Activated CD8-positive, alpha-beta memory T cell treated with anti-CD3 and anti-CD28 coated beads, Interleukin-2, amount 10 ng/mL, durations not matched to agents 7 days and 5 days (primary cell): ENCODE measurements at places on chromosomes 1 and 21.

DNA sequence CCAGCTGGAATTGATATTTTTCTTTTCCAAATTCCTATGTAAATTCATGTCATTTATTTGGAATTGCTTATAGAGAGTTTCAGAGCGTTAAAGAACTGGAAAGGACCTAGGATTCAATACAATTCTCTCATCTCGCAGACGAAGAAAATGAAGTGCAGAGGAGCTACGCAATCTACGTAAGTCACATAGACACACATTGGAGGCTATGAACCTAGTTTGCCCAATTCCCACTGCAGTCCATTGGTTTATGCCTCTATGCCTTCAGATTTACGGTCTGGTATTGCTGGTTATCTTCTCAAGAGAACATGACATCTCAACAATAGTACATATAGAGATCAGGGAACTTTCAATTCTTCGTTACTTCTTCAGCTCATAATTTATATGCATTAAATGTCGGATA, 971 bp upstream of the RNF2 start:
- H3K27ac ChIP-seq, result peak overlapping the region; percentile 75
- H3K4me1 ChIP-seq, result peaks cover 28% of the 10 kb centered on the region
- peaks cover 4% of the 10 kb centered on the region for H3K27me3 ChIP-seq
- H3K4me3 ChIP-seq, result peak overlapping the region; percentile 91

- no peak for DNase-seq
- no peaks in the 10 kb centered on the region for H3K36me3 ChIP-seq
- H3K4me1 ChIP-seq, result peaks cover 3% of the 10 kb centered on the region
- H3K27ac ChIP-seq, result no peak overlapping the region
Measured at GRCh38 chr1:53122201-53122885, 20.1 kb downstream of the SLC1A7 start.

- H3K36me3 ChIP-seq, result no peaks in the 10 kb centered on the region
- DNase-seq, result peak; percentile 49
- peak overlapping the region; percentile 82 for H3K4me3 ChIP-seq
- no peaks in the 10 kb centered on the region for H3K27me3 ChIP-seq
- H3K27ac ChIP-seq, result peak overlapping the region; percentile 97
- peaks cover 49% of the 10 kb centered on the region for H3K4me1 ChIP-seq
Measured at GRCh38 chr1:66246351-66247269, 287.3 kb upstream of the SGIP1 start.

GRCh38 chr1:215023155-215023832, 59.2 kb upstream of the KCNK2 start:
- H3K36me3 ChIP-seq, result no peaks in the 10 kb centered on the region
- no peaks in the 10 kb centered on the region for H3K27me3 ChIP-seq
- H3K4me3 ChIP-seq, result no peak overlapping the region
- no peaks in the 10 kb centered on the region for H3K4me1 ChIP-seq

DNA sequence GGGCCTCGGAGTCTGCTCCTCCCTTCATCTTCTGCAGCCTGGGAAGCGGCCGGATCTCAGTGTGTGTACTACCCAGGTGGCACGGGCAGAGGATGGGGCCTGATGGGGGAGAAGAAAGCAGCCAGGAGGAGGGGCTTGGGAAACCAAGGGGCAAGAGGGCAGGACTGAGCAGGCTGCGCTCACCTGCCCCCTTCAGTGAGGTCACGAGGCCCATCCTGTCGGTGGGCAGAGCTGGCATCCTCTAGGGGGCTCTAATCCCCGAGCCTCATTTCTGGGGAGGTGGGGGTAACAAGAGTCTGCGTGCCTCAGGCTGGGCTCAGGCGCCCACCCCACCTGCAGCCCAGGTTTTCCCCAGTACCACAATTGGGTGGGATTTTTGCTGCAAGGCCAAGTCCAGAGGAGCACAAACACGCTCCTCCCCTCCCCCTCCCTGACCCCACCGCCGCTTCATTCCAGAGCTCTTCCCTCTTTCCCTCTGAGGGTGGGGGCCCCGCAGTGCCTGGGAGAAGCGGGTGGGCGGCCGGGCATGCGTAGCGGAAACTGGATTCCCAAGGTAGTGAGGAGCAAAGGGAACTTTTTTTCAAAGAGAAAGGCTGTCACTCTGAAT, 1.8 kb upstream of the WNT3A start:
- no peak overlapping the region for H3K27ac ChIP-seq
- H3K4me3 ChIP-seq, result no peak overlapping the region
- H3K27me3 ChIP-seq, result peaks cover 58% of the 10 kb centered on the region
- no peaks in the 10 kb centered on the region for H3K36me3 ChIP-seq

DNA sequence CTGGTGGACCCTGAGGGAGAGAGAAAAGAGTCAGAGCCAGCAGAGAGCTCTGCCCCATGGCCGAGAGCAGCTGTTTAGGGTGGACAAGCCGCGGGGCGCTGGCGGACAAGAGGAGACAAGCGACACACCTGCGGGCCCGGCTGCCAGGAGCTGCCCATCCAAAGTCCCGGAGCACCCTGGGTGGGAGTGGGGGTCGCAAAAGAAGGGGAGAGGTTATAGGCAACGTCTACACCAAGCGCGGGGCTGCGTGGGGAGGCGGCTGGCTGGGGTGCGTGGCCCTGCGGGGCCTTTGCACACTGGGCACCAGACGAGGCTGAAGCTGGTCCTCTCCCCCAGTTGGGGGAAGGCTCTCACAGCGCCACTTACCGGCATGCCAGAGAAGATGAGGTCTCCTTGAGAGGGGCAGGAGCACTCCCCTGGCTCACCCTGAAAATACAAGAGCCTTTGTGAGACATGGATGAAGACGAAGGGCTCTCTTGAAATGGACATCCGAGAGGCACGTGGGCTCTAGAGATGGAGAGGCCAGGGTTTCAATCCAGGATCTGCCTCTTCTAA, 24.1 kb downstream of the COL16A1 start:
- DNase-seq, result no peak
- no peak overlapping the region for H3K4me3 ChIP-seq
- H3K27me3 ChIP-seq, result peaks cover 39% of the 10 kb centered on the region
- no peak overlapping the region for H3K27ac ChIP-seq
- no peaks in the 10 kb centered on the region for H3K36me3 ChIP-seq
- H3K4me1 ChIP-seq, result no peaks in the 10 kb centered on the region
